ENCODE measurements at places on chromosomes 1 and 21.

DNA sequence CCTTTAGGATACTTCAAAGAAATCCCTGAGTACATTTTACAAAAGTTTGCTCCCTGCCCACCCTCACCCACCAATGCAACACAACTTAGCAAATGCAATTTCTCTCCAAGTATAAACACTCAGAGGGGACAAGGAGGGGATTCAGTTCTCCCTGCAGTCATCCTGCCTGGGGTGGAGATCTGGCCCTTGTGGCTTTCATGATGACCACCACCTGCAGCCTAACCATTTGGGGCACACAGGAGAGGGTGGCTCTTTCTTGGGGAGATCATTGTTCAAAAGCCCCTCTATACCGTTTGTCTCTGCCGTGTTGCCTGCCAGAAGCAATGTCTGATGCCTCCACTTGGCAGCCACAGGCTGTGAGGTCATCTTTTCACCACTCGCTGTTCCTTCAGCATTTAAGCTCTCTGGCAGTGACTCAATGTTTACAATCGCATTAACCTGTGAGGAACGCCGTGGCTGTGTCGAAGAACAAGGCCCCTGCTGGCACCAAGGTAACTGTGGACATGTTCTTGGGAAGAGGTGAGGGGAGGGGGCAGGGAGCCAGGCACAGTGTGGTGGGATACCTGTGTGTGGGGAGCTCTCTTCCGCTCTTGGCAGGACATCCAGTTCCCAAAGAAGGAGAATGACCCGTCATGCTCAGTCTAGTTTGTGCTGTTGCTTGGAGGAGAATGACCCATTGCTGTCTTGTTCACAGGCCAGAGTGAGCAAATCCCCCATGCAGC, 103.9 kb upstream of the DUSP10 start:
- DNase-seq, result no peak

DNA sequence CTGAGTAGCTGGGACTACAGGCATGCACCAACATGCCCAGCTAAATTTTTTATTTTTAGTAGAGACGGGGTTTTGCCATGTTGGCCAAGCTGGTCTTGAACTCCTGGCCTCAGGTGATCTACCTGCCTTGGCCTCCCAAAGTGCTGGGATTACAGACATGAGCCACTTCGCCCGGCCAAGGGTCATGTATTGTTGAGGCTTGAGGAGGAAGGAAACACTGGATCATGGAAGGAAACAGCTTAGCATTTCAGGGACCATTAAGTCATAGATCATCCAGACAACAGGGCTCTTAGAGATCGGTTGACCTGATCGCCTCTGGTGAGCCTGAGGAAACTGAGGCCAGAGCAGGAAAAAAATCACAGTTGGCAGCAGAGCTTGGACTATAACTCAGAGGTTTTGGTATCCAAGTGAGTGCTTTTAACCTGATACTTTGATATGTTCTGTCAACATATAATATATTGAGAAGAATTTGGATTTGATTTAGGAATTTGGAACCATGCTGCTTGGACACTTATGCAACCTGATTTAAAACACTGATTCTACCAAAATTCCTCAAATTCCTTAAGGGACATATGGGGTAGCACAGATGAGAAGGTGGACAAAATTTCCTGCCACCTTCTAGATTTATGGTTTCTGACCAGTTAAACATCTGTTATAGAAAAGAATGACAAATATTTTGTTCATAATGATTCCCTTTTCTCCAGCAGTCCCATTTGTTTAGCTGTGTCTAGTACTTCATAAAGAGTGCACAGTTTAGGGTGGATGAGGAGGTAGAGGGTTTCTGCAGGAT, 13.1 kb upstream of the BMP8A start:
- no peak for DNase-seq

DNA sequence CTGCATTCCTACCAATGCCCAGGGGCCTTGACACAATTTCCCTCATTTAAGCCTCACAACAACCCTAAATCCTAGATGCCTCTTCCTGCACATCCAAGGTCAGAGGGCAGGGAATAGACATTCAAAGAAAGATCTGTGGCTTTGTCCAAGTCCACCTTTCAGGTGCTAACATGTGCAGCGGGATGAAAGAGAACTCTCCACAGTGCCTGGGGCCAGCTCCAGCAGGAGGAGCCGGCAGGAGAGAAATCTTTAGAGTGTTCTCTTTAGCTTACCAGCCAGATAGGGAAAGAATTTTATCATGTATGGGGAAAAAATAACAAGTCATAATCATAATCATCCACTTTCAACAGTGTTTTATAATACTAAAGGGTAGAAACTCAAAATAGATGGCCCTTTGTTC, 319.7 kb downstream of the MATN1 start:
- DNase-seq, result no peak

DNA sequence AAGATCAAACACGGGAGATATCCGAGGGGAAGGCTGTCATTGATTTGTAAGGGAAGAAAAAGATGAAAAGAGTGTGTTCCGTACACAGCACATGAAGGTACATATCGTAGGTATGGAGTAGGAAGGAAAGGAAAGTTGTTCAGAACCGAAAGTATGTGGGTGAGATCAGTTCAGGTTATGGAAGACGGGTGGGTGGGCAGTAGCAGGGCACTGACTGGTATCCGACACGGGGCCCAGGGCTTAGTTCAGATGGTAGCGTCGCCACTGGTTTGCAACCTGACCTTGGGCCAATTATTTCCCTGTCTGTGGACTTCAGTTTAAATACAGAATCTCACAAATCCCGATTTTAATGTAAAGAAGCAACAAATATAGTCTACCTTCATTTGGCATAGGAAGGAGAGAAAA, 27.8 kb upstream of the A3GALT2 start:
- DNase-seq, result no peak

DNA sequence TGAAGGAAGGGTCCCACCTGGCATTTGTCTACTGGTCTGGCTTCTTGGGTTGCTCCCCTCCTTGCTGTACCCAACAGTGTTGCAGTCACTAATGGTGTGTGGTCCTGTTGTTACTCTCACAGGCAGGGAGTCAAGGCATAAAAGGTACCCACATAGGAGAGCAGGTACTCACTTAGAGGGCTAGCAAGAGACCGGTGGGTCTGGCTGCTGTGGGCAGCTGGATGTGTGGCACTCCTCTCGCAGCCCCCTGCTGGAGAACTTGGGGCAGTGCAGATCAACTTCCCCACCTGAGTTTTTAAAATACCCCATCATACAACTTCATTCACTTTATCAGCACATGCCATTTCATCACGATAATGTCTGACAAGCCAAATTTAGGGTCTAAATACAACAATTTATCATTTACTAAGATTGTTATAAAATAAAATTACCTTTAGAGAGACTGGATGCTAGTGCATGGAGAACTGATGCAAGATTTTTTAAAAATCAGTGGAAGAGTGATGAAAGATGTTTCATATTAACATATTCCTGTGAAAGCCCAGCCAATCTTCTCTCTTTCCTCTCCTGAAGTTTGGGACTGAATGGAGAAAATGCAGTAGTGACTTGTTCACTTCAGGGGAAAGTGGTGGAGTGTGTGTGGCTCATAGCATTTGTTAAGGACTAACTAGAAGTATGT, 42.8 kb downstream of the ACP6 start:
- peak; percentile 79 for DNase-seq

GRCh38 chr1:223748773-223749733, 36.7 kb downstream of the CAPN2 start:
- DNase-seq, result peak; percentile 12

DNA sequence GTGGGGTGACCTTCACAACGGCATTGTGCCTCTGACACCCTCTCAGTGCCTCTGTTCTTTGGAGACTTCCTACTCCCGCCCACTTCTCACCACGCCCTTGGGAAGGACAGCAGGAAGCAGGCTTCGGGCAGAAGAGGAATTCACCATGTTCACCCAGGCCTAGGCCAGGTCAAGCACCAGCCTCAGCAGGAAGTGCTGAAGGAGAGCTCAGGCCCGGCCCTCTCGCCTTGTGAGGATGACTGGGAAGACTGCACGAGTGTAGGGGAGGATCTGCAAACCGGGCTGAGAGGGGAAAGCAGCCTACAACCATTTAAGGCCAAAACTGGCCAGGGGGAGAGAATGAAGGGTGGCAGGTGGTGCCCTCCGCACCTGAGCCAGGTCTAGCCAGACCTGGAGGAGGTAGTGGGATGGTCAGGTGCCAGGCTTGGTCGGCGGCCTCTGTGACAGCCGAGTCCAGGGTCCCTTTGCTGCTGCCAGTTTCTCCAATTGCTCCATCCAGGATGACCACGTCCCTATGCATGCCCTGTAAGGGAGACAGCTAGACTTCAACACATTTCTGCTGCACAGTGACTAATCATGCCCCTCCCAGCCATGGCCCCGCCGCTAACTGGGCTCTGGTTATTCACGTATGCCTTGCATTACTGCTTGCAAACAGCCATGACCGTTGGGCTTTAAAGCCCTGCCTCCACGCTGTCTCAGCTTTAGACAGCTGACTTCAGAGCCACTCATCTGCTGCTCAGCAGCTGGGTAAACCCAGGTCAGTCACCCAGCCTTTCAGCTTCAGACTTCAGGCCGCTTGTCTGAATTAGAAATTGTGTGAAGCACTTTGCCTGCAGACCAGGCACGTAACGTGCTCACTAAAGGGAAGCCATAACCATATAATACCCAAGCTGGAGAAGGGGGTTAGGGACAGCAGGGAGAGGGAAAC, 8.9 kb downstream of the MRTO4 start:
- peak; percentile 56 for DNase-seq

DNA sequence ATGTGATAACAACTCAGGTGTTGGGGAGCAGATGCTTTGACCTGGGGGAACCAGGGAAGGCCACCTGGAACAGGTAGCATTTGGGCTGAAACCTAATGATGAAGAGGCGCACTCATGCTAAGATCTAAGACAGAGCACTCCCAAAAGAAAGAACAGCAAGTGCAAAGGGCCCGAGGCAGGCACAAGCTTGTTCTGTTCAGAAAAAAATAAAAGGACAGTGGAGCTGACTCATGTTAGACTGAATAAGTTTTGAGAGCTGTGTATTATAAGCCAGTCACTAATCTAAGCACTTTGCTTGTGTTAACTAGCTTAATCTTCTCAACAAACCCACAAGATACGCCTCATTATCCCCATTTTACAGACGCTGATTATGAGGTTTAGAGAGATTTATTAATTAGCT, 90.1 kb downstream of the MATN1 start:
- DNase-seq, result no peak

DNA sequence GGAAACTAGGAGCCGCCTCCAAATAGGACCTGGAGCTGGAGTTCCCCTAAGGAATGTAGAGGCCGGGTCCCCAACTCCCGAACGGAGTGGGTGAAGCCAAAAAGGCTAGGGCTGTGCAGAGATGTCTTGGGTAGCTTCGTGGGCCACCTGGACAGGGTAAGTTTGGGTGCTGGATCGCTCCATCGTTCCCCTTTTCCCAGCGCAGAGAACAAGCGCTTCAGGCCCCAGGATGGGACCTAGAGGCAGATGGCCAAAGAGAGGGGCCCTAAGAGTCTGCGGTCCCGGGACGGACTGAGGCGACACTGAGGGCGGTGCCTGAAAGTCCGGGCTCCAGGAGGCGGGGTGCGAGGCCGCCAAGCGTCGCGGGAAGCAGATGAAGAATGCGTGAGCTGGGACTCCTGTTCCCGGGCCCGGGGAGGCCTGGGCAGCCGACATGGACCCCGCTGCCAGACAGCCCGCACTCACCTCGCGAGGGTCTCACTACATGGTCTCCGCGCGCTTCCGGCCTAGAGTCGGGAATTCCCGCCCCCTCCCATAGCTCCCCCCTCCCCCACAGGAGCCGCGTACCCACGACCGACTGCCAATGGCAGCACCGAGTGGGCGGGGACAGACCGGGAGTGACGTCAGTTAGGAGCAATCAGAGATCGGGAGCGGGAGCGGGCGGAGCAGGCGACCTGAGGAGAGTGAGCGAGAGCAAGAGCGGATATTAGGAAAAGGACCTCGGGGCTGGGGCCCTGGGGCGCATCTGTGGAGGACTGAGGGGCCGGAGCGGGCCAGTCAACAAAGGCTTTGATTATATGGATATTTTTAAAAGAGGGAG, at the start of gene SLC39A1:
Gene SLC39A1 (minus strand): TSS at position 508 of the 820 bp plus-strand sequence. CDS start 822 bp downstream, outside the sequence.
- peak; percentile 100 for DNase-seq

GRCh38 chr1:32240140-32240951, 6.7 kb upstream of the FAM167B start:
- DNase-seq, result no peak

GRCh38 chr1:215569986-215570824, 3.1 kb downstream of the KCTD3 start:
- DNase-seq, result no peak

DNA sequence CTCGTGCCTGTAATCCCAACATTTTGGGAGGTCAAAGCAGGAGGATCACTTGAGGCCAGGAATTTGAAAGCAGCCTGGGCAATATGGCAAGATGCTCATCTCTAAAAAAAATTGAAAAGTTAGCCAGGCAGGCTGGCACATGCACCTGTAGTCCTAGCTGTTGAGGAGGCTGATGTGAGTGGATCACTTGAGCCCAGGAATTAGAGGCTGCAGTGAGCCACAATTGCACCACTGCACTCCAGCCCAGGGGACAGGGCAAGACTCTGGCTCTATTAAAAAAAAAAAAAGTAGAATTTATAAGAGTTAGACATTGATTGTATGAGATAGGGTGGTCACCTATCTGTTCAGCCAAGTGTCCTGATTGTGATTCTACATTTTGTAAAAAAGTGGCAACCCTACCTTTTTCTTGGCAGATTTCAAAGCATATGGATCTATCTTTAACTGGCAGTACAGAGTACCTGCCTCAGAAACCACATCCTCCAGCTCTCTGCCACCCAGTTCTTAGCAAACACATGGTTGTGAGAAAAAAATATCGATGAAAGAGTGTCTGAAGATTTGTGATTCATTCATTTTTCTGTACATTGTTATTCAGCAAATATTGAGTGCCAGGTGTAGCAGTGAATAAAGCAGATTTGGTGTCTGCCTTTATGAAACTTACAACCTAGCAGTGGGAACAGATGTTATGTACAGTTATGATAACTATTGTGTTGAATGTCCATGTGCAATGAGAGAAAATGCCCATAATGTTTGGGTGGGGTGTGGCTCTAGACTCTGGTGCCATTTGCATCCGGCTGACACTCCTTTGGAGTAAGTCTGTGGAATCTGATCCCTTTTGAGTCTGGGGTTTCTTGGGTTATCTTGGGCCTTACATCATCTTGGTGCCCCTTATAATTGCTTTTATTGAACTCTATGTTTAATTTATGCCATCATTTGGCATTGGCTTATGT, 82.5 kb downstream of the ST3GAL3 start:
- no peak for DNase-seq

DNA sequence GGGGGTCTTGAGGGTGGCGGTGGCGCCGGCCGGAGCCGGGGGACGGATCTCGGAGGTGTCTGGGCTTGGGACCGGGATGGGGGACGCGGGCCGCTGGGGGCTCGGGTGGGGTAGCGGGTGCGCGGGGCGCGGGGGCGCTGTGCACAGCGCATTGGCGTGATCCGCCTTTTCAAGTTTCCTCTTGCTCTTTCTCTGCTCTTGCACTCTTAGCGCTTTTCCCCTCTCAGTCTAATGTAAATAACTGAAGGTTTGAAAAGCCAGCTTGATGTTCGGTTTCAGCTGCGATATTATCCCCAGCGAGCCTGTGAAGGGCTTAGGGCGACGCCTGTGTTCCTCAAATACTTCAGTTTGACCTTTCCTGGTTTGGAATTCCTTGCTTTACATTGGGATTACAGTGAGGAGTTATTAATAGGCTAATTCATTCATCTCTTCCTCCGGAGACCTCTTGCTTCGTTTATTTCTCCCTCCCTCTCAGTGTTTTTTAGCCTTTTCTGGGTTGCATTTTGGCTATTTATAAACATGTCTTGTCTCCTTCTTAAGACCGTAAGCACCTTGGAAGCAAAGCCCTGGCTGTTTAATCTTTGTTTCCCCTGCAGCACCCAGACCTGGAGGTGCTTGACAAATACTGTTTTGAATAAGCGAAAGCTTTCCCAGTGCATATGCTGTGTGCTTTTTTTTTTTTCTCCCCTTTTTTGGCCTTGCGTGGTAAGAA, 693 bp downstream of the RAB4A start:
- DNase-seq, result no peak
